Activated CD4-positive, CD25-positive, alpha-beta regulatory T cell treated with anti-CD3 and anti-CD28 coated beads, Interleukin-2, amount 50 U/mL, for 72 hours (primary cell): ENCODE measurements at places on chromosomes 4 and X.

- no peak for DNase-seq
Observed at GRCh38 chrX:69028006-69028760, 137.1 kb downstream of the PJA1 start.

GRCh38 chr4:99848591-99849001 is 32.0 kb downstream of the DAPP1 start:
- DNase-seq = no peak

GRCh38 chr4:37949636-37950426 is 10.4 kb upstream of the PTTG2 start:
- no peak for DNase-seq

DNA sequence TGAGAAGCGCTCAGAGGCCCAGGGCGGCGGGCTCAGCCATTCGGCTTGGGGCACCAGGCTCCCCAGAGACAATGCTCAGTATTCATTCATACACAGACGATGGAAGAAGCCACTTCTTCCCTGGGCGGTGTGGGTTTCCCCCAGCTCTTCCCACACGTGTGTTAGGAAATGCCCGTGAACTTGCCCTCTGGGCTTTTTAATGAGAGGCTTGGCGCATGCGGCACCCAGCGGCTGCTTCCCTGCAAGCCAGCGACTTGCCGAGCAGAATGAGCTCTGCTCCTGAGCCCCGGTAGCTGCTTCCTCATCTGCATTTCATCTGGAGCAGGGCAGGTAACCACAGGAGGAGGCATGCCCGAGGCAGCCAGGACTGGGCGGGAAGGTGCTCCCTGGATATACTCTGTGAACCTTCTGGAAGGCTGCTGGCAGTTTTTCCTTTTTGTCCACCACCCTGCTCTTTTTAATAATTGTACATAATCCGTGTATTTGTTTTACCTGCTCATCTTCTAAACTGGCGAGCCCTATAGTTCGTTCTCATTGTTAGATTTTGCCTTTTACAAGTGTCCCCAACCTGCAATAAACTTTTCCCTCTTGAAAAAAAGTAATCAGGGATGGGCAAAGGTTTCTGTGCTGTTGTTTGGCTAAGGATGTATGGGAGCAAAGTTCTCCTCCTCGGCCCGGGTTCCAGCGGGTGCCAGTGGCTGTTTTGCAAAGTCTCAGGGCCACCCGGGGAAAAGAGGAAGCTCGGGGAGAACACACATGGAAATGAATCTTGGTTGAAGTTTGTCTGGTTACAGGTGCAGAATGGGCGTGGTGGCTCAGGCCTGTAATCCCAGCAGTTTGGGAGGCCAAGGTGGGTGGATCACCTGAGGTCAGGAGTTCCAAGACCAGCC is 178.8 kb downstream of the DCLK2 start:
- DNase-seq = no peak

- no peak for DNase-seq
Observed at GRCh38 chr4:40525752-40526598, 103.7 kb downstream of the RBM47 start.

DNA sequence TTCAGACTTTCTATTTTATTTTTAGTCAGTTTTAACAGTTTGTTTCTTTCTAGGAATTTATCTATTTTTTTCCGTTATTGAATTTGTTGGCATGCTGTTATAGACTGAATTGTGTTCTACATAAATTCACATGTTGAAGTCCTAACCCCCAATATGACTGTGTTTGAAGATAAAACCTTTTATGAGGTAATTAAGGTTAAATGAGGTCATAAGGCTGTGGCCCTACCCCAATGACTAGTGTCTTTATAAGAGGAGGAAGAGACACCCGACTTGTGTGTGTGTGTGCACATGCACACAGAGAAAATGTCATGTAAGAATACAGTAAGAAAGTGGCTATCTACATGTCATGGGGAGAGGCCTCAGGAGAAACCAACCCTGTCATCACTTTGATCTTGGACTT is 146.3 kb downstream of the BRWD3 start:
- DNase-seq = no peak

DNA sequence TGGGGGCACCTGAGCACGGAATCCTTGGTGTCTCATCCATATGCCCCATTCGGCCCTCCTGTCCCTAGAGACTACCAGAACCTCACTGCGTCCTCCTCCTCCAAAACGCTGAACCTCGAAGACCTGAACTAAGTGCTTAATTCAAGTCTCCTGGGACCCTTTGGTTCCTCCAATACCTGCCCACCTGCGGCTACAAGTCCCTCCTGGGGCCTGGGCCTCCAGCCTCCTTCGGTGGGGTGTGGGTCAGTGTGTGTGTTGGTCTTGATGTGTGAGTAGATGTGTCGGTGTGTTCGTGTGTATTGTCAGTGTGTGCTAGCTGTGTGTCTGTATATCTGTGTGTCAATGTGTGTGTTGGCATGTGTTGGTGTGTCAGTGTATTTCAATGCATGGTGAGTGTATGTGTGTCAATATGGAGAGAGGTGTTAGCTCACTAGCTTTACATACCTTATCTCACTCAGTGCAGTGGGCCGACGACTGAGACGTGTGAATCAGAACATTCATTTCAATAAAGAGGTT is 2.6 kb upstream of the SEPTIN6 start:
- DNase-seq = no peak
